ENCODE measurements at places on chromosomes 2 and 18.

DNA sequence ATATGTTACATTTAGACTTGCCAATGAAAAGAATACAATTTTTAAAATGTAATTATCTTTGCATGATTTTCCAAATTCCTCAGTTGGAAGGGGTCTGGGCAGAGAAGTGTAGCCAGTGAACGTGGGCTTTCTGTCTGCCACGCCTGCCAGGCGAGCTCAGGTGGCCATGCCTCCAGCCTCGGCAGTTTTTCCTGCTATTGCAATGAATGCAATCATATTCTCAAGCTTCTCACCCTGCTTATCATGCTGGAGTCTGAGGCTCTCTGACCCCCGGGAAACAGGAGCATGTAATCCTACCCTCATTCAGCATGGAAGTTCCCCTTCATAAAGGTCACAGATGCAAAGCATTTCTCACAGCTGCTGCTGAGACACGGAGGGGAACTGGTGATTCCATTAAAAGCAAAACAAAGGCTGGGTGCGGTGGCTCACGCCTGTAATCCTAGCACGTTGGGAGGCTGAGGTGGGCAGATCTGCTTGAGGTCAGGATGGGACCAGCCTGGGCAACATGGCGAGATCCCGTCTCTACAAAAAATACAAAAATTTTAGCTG lies 154.8 kb downstream of the MBP start:
- peak; percentile 19 for DNase-seq

DNA sequence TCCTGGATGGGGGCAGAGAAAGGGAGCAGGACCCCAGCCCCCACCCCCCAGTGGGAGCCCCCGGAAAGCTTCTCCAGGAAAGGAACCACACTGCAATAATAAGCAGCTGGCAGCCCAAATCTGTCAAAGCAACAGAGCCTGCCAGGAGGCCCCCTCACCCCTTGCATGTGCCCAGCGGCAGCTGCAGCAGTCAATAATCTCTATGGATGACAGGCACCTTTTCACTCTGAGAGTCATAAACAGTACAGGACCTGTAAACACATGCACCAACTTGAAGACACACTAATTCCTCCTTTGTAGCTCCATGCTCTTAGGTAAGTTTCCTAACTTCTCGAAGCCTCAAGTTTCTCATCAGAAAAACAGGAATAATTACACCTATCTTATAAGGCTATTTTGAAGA lies 26.2 kb upstream of the KDM3A start:
- no peak for DNase-seq

DNA sequence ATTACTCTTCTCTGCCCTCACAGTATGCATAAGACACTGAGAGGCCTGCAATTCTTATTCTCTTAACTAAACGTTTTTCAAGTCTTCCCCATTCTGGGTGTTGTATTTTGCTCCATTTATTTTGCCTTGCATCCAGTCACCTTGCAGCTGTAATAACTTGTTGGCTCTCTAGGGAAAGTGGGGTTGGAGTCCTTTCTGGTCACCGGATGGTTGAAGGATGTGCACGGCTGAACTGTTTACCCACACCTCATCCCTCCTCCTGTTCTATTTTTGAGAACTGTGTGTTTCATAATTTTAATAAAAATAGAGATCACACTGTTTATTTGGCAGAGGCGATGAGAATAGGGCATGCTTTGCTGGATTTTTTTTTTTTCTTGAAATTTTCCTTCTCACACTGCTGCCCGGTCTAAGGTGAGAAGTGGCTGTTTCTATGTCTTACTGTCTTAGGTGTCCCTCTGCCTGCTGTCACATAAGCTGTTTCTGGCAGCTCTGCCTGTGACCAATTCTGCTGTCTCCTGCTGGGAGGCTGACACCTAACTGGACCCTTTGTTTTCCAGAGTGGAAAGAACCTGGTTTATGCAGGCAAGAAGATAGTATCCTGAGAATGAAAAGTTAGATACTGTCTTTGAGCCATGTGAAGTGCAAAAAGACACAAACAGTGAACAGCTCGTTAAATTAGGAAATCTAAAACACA lies 342.6 kb downstream of the DPP10 start:
- DNase-seq, result no peak

GRCh38 chr2:17620280-17620679 lies 79.8 kb downstream of the VSNL1 start:
- peak; percentile 58 for DNase-seq

- no peak for DNase-seq
These were observed 80.4 kb upstream of the RND3 start for GRCh38 chr2:150567771-150568301.

DNA sequence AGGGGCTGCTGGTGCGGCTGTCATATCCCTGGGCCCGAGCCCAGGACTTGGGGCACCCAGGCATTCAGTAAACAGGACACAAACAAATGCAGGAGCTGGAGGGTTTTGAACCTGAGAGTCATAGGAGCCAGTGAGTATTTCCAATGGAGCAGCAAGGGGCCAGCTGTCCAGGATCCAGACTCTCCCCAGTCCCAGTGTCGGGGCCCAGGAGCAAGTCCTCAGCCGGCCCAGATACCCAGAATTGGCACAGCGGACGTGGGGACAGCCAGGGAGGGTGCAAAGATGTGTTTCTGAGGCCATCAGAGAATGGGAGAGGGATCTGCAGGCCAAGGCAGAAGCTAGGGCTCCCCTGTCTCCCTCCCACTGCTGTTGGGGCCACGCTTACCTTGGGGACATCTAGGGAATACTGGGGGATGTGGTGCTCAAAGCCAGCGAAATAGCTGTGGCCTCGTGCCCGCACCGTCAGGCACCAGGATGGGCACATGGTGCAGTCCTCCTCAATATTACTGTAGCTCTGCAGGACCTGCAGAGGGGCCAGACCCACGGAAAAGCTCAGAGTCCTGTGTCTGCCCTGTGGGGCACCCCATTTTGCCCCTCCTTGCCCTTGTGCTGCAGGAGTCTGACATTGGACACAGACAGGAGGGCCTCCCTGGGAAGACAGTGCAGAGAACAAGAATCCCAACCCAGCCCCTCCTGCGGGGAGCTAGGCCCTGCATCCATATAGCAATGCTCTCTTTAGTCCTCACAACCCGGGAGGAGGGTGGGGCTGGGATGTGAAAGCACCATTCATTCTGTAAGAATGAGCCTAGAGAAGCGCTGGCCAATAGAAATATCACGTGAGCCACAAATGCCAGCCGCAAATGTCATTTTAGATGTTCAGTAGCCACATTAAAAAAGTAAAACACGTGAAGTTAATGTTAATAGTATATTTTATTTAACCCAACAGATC lies 15.4 kb downstream of the CFAP65 start:
- DNase-seq, result no peak

DNA sequence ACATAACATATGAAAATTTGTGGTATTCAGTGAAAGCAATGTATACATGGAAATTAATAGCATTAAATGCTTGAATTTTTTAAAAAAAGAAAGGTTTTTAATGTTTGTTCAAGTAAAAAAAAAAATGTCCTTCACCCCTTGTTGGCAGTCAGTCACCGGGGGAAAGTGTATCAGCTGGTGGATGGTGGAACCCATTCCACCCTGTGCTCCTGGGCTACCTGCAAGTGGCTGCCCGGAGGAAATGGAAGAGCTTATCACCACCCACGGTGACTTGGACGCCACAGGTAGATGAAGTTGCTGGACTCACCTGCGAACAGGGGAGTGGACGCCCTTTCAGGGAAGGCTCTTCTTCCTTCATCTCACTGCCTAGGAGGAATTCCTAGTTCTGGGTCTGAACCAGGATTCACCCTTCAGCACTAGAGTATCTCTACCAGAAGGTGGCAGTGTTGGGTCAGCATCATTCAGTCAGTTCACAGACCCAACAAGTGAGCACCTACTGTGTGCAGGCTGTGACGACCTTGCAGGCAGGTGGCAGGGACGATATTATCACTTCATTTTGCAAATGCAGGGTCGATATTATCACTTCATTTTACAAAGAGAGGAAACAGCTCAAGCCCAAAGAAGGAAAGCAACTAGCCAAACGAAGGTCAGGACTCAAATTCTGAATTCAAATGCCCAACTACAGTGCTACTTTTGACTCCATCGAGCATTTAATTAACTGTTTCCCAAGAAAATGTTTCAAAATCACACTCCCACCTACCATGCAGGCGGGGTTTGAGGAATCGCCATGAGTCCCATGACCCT lies 35.8 kb downstream of the CIB4 start:
- peak; percentile 77 for DNase-seq

GRCh38 chr2:181655519-181655918 lies 1.4 kb downstream of the CERKL start:
- no peak for DNase-seq
